ENCODE measurements at places on chromosomes 1 and 21.

DNA sequence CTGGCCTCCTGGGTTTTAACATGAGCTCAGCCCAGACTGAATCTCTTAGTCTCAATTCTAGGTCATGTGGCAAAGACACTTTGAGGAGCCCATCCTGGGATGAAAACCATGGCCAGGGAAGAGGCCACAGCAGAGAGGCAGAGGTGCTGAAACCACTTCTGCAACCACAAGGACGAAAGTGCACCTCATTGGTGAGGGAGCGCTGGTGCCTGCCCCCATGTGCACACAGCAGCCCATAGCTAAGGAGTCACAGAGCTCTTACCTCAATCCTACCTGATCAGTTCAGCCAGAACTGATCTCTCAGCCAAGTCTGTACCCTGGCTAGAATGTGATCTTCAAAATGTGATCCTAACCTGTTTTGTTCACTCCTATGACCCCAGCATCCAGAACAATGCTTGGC, 32.9 kb upstream of the SRP9 start:
- DNase-seq, result no peak

- DNase-seq, result no peak
These were observed 13.3 kb upstream of the CPT2 start for GRCh38 chr1:53183095-53183990.

DNA sequence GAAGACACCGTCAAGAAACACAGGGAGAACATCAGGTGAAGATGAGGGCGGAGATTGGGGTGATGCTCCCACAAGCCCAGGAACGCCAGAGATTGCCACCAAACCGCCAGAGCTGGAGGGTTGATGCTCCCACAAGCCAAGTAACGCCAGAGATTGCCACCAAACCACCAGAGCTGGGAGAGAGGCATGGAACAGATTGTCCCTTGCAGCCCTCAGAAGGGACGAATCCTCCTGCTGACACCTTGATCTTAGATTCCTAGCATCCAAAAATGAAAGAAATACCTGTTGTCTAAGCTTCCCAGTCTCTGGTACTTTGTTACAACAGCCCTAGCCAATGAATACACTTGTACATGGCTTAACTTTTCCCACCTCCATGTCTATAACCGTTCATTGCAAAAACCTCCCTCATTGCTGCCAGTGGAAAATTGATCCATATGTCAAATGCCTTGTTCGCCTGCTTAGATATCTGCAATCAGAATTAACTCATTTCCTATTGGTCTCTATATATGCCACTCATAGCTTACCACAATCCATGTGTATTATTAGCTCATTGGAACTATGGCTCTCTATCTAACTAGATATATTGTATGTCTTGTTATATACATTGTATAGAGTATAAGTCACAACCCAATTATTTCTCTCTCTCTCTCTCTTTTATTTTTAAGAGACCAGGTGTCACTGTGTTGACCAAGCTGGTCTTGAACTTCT, 127.4 kb downstream of the ADSS2 start:
- no peak for DNase-seq

DNA sequence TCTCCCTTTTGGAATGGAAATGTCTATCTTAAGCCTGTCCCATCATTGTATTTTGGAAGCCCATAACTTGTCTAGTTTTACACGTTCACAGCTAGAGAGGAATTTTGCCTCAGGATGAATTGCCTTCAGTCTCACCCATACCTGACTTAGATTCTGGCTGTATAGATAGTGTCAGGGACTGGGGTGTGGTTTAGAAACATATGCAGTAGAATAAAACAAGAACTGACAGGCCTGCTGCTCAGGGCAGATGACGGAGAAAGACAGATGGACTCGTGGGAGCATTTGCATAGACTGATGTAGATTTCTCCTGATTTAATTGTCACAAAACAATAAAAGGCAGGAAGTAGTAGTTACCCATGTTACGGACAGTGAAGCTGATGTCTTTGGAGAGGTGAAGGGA, 166.7 kb downstream of the UCK2 start:
- DNase-seq, result no peak

- no peak for DNase-seq
These were observed 16.9 kb downstream of the CTH start for GRCh38 chr1:70427976-70428375.

GRCh38 chr1:78043436-78043835, 2.3 kb upstream of the GIPC2 start:
- no peak for DNase-seq

DNA sequence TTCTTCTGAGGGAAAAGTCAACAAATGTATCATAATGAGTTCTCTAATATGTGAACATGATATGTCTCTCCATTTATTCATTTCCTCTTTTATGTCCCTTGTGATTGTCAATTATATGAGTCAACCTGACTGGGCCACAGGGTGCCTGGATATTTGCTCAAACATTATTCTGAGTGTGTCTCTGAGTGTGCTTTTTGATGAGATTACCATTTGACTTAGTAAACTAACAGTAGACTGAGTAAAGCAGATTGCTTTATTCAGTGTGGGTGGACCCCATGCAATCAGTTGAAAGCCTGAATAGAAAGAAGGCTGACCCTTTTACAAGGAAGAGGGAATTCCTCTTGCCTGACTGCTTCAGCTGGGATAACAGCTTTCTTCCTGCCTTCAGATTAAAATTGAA, 142.6 kb downstream of the SLC35F3 start:
- no peak for DNase-seq

GRCh38 chr1:4526747-4527146, 127.7 kb upstream of the AJAP1 start:
- DNase-seq, result no peak

GRCh38 chr21:39666681-39667315, 54.1 kb downstream of the B3GALT5 start:
- DNase-seq, result no peak

DNA sequence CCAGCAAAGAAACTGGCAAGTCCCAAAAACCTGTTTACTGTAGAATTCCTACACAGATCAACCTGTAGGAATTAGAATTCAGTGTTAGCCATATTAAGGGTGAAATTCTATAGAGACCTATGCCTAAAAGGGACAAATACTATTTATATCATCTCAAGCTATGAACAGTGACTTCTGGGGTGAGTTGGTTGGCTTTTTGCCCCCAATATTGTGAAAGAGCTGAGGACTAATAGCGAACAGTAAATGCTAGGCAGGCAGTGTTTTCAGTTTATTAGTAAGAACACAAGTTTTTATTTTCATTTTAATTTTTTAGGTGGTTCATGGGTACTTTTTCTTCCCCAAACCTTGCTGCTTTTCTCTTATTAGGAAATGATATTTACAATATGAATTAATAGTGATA, 15.3 kb downstream of the SLC16A4 start:
- DNase-seq, result no peak

GRCh38 chr1:61162520-61163258, 80.3 kb downstream of the NFIA start:
- no peak for DNase-seq

Measured in activated CD8-positive, alpha-beta memory T cell treated with anti-CD3 and anti-CD28 coated beads for 1 hour (primary cell).